ENCODE measurements at places on chromosomes 2 and 18. TPM values are rescaled to one million over a fixed set of nuclear protein-coding genes. Genes with fewer than 3 reads are reported as not detected.

- H3K4me3 ChIP-seq = no peak overlapping the region
- DNase-seq = no peak
- no peaks in the 10 kb centered on the region for H3K4me1 ChIP-seq
- H3K36me3 ChIP-seq = no peaks in the 10 kb centered on the region
- no peak overlapping the region for H3K27ac ChIP-seq
Observed at GRCh38 chr2:3595985-3596384, 1.1 kb downstream of the COLEC11 start.

DNA sequence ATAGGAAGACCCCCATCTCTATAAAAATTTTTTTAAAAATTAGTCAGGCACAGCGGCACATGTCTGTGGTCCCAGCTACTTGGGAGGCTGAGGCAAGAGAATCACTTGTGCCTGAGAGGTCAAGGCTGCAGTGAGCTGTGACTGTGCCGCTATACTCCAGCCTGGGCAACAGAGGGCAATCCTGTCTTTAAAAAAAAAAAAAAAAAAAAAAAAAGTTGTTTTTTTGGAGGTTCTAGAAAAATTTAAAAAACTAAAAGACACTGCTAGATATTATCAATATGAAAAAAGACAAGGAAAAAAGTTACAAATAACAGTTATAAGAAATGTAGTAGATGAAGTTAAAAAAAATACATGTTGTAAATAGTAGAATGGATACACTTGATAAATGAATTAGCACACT is 56.1 kb upstream of the C2orf15 start:
- H3K4me1 ChIP-seq = no peaks in the 10 kb centered on the region
- no peak overlapping the region for H3K27ac ChIP-seq
- no peak overlapping the region for H3K4me3 ChIP-seq
- H3K36me3 ChIP-seq = no peaks in the 10 kb centered on the region
- no peak for DNase-seq

MEX3C gene
- 68.0 TPM for polyA plus RNA-seq

DNA sequence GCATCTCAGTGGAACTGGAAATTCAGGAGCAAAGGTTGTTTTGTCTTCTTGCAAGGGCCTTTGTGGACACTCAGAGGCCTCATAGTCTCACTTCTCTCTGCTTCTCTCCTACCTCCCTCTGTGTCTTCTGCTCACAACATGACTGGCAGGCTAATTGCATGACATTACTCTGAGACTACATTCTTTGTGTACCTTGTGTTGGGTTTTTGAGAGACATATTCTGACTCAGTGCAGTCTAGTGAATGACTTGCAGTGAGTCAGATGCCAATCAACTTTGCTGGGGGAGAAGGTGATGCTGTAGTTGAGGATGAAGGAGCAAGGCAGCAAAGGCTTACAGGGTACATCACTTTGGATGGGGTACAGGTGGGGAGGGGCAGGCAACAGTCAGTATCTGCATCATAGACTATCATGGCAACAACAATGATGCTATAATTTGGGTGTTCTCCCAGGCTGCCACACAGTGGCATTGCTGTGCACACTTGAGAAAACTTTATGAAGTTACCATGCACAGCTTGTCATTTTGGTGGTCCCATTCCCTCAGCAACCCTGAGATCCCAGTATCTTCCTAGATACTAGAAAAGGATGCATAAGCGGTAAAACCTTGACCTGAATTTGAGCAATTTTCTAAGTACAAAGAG is 69.3 kb upstream of the SLC16A14 start:
- no peak overlapping the region for H3K4me3 ChIP-seq
- no peaks in the 10 kb centered on the region for H3K4me1 ChIP-seq
- no peaks in the 10 kb centered on the region for H3K36me3 ChIP-seq
- no peak overlapping the region for H3K27ac ChIP-seq

PRSS56 gene
- polyA plus RNA-seq = not detected

GRCh38 chr2:134104754-134105153 is 149.1 kb upstream of the MGAT5 start:
- no peaks in the 10 kb centered on the region for H3K27me3 ChIP-seq
- no peaks in the 10 kb centered on the region for H3K4me1 ChIP-seq
- DNase-seq = no peak
- H3K27ac ChIP-seq = no peak overlapping the region
- H3K36me3 ChIP-seq = no peaks in the 10 kb centered on the region
- H3K4me3 ChIP-seq = no peak overlapping the region

- H3K27ac ChIP-seq = no peak overlapping the region
- no peaks in the 10 kb centered on the region for H3K27me3 ChIP-seq
- H3K4me3 ChIP-seq = no peak overlapping the region
- H3K36me3 ChIP-seq = no peaks in the 10 kb centered on the region
Observed at GRCh38 chr2:85184231-85184630, 51.0 kb downstream of the TCF7L1 start.

DNA sequence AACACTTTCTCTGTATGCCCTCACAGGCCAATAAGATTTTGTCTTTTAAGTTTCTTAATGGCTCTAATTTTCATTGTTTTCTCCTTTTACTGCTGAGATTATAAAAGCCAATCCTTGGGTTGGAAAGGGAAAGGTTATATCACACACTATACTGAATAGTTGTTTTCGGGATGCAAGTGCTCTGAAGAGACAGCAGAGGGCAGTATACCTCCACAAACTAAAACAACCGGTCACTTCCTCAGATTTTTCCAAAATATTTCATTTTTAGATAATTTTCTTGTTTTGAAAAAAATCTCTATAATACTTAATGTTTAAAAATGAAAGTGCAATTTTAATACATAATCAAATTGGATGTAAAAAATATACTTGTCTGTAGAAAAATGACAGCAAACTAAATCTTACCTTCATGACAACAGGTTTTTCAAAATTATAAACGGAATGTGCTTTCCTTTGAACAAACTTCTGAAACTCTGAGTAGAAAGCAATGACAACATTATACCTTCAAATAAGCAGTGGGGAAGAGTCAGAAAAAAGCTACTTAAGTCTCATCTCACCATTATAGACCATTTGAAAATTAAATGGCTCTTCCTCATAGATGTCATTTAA is 82.7 kb downstream of the ORC4 start:
- peak; percentile 35 for DNase-seq
- H3K27me3 ChIP-seq = no peaks in the 10 kb centered on the region
- no peak overlapping the region for H3K4me3 ChIP-seq
- H3K27ac ChIP-seq = no peak overlapping the region

DNA sequence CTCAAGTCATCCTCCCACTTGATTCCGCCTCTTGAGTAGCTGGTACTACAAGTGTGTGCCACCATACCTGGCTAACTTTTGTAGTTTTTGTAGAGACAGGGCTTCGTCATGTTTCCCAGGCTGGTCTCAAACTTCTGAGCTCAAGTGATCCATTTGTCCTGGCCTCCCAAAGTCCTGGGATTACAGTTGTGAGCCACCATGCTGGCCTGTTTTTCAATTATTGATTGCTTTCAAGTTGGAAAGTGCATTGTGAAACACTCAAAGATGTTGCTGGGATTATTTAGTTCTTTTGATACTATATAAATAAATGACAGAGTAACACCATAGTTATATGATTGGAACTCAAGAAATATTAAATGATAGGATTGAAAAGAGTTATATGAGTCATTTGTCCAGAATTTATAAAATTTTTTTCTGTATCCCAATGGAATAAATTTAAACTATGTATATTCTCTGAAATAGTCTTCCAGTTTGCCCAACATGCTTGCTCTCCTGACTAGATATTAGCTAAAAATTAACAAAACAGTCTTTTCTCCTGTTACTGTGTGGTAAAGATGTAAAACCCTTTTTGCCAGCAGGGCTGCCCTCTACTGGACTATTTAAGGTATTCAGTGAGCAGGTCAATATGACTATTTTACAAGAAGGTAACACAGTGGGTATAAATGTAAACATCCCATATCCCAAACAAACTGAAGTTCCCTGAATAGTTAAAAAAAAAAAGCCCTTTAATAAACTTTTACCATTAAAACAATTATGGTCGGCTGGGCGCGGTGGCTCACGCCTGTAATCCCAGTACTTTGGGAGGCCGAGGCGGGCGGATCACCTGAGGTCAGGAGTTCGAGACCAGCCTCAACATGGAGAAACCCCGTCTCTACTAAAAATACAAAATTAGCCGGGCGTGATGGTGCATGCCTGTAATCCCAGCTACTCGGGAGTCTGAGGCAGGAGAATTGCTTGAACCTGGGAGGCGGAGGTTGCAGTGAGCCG is 42.7 kb downstream of the ACSL3 start:
- no peaks in the 10 kb centered on the region for H3K27me3 ChIP-seq
- no peak overlapping the region for H3K27ac ChIP-seq
- DNase-seq = no peak
- no peak overlapping the region for H3K4me3 ChIP-seq

DNA sequence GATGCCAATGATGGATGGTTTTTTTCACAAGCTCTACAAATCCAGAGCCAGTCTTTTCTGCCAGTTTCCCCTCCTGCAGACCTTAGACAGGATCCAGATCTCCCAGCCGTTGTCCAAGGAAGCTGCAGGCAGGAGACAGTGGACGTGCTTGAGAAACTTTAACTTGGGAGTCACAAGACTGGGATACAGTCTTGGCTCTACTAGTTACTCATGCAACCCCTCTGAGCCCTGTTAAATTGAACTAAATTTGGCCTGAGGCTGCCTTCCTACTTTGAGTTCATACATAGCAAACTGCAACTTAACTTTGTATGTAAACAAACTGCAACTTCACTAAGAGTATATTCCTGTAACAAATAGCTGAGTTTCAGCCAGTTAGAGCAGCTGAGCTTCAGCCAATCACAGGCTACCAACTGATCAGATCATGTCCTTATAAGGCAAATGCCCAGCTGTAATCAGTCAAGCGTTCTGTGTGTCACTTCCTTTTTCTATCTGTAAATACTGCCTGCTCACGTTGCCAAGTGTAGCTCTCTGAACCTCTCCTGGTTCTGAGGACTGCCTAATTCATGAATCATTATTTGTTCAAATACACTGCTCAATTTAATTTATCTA is 140.9 kb downstream of the CAPN13 start:
- no peaks in the 10 kb centered on the region for H3K36me3 ChIP-seq
- H3K27me3 ChIP-seq = no peaks in the 10 kb centered on the region
- H3K27ac ChIP-seq = peak overlapping the region; percentile 15
- no peaks in the 10 kb centered on the region for H3K4me1 ChIP-seq
- DNase-seq = no peak

DNA sequence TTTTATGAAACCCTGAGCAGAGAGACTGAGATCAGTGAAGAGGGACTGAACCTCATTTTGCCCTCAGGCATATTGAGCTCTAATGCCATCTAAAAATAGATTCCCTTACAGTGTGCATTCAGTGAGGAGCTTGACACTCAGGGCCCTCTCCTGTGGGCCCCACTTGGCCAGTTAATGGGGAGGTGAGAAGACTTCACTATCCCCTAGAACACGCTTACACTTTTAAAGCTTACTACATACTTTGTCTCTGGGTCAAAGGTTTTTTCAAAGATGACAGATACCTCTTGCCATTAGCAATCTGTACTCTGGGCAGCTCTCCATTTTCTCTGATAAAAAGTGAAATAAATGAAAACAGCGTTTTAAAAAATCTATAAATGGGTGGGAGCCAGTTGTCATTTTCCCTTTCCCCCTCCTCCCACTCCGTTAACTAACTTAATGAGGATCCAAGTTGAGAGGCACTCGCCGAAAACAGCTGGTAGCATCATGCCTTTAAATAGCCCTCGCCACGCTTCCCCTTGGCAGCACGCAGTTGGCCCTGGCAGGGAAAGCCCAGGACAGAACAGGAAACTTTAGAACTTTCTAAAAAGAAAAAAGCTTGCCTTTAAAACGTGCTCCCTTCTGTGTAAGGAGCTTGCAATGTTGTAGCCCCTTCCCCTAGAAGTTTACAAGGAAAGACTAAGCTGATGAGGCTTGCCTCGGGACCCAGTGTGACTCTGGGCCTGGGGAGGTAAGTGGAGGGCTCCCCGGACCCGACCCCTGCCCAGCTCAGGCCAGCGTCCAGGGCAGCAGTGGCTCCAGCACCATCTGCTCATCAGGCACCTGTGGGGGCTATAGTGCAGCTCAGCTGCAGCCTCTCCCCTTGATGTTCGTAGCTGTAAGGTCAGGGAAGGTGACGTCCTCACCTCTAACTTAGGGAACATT is 58.8 kb upstream of the FOSL2 start:
- H3K4me1 ChIP-seq = no peaks in the 10 kb centered on the region
- no peak overlapping the region for H3K27ac ChIP-seq
- no peaks in the 10 kb centered on the region for H3K27me3 ChIP-seq
- no peak for DNase-seq

- peaks cover 31% of the 10 kb centered on the region for H3K4me1 ChIP-seq
- DNase-seq = no peak
- no peaks in the 10 kb centered on the region for H3K27me3 ChIP-seq
- peaks cover 11% of the 10 kb centered on the region for H3K36me3 ChIP-seq
Observed at GRCh38 chr2:43340945-43341356, 114.5 kb upstream of the ZFP36L2 start.

DNA sequence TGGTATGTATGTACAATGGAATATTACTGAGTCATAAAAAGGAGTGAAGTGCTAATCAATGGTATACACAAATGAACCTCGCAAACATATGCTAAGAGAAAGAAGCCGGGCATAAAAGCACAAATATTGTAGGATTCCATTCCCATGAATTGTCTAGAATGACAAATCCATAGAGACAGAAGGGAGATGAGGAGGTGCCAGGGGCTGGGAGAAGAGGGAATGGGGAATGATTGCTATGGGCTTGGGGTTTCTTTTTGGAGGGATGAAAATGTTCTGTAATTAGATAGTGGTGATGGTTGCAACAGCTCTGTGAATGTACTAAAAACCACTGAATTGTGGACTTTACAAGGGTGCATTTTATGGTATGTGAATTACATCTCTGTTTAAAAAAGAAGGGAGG is 73.5 kb downstream of the GLI2 start:
- no peaks in the 10 kb centered on the region for H3K36me3 ChIP-seq
- no peak overlapping the region for H3K27ac ChIP-seq
- no peak overlapping the region for H3K4me3 ChIP-seq
- no peaks in the 10 kb centered on the region for H3K4me1 ChIP-seq

FSIP2 gene
- 2.9 TPM for polyA plus RNA-seq

GRCh38 chr18:59050661-59051057 is 89.0 kb upstream of the SEC11C start:
- H3K4me3 ChIP-seq = no peak overlapping the region
- H3K27me3 ChIP-seq = no peaks in the 10 kb centered on the region
- no peaks in the 10 kb centered on the region for H3K36me3 ChIP-seq
- no peak for DNase-seq

GRCh38 chr18:27447930-27448329 is 262.8 kb upstream of the CHST9 start:
- no peak overlapping the region for H3K27ac ChIP-seq
- H3K4me1 ChIP-seq = no peaks in the 10 kb centered on the region
- H3K36me3 ChIP-seq = no peaks in the 10 kb centered on the region
- no peaks in the 10 kb centered on the region for H3K27me3 ChIP-seq
- no peak overlapping the region for H3K4me3 ChIP-seq

CNOT9 gene
- polyA plus RNA-seq = 54.7 TPM

DNA sequence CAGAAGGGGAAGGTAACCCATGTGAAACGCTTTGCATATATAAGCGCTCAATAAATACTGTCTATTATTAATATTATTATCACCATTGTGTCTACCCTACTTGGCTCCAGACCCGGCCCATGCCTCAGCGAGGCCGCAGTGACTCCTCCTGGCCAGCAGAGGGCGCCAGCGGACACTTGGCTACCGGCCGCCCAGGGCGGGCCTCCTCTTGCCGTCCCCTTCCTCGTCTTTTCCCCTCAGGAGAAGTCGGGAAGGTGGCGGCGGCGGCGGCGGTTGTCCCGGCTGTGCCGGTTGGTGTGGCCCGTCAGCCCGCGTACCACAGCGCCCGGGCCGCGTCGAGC is at the start of gene AGFG1:
AGFG1 (plus strand) TSS at position 233 of the 341 bp plus-strand sequence. CDS start 266 bp downstream, outside the sequence.
- H3K27ac ChIP-seq = peak within 1 kb of the TSS; percentile 93
- no peaks in the 10 kb centered on the region for H3K27me3 ChIP-seq
- peak; percentile 88 for DNase-seq
- peak within 1 kb of the TSS; percentile 83 for H3K4me3 ChIP-seq
- H3K36me3 ChIP-seq = no peaks in the 10 kb centered on the region

- no peaks in the 10 kb centered on the region for H3K27me3 ChIP-seq
- H3K36me3 ChIP-seq = no peaks in the 10 kb centered on the region
- peak; percentile 44 for DNase-seq
- no peaks in the 10 kb centered on the region for H3K4me1 ChIP-seq
- H3K4me3 ChIP-seq = no peak overlapping the region
Observed at GRCh38 chr2:68925295-68925896, 27.3 kb downstream of the GKN2 start.

MYL1 gene
- polyA plus RNA-seq = not detected

Data from left lung (tissue), 14 donors.